ENCODE measurements at places on chromosomes 13 and 19. TPM values are rescaled to one million over a fixed set of nuclear protein-coding genes. Genes with fewer than 3 reads are reported as not detected.

ZNF536 gene
- polyA plus RNA-seq: 2.6 TPM

FOXA3 gene
- polyA plus RNA-seq: 0.12 TPM

SIGLEC12 gene
- polyA plus RNA-seq: 0.10 TPM

GRIK5 gene
- polyA plus RNA-seq: 26.3 TPM

CEACAM4 gene
- not detected for polyA plus RNA-seq

ZNF8 gene
- 11.4 TPM for polyA plus RNA-seq

C19orf81 gene
- 1.00 TPM for polyA plus RNA-seq

ATP1A3 gene
- polyA plus RNA-seq: 0.65 TPM

CFD gene
- polyA plus RNA-seq: 2.1 TPM

Measured in left kidney (tissue), 8 donors.